H9 (cell line): ENCODE measurements at places on chromosomes 16 and 17.

- no peak for DNase-seq
- H3K4me1 ChIP-seq, result peaks cover 2% of the 10 kb centered on the region; the same call in 1 of the 2 replicates
- no peaks in the 10 kb centered on the region; the same call in 1 of the 2 replicates for H3K27me3 ChIP-seq
- no peak overlapping the region for H3K4me3 ChIP-seq
- peaks cover 8% of the 10 kb centered on the region for H3K36me3 ChIP-seq
Observed at GRCh38 chr17:40331743-40332641, 23.0 kb downstream of the RARA start.

- H3K27me3 ChIP-seq, result no peaks in the 10 kb centered on the region
- no peaks in the 10 kb centered on the region for H3K36me3 ChIP-seq
- DNase-seq, result no peak
- no peaks in the 10 kb centered on the region for H3K4me1 ChIP-seq
Observed at GRCh38 chr17:81153340-81153803, 11.9 kb upstream of the PVALEF start.

DNA sequence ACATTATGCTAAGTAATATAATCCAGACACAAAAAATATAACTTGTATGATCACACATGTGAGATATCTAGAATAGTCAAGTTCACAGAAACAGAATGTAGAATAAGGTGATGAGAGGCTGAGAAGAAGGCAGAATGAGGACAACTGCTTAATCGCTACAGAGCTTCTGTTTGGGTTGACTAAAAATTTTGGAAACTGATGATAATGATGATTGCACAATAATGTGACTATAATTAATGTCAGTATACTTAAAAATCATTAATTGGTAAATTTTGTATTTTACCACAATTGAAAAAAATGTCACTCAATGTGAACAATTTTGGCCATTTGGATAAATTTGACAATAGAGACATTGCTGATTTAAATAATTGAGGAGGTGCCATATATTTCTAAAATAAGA, 1374.4 kb upstream of the CDH8 start:
- no peak for DNase-seq
- no peak overlapping the region for H3K27ac ChIP-seq
- no peak overlapping the region for H3K4me3 ChIP-seq
- no peaks in the 10 kb centered on the region for H3K4me1 ChIP-seq
- no peaks in the 10 kb centered on the region for H3K36me3 ChIP-seq

DNA sequence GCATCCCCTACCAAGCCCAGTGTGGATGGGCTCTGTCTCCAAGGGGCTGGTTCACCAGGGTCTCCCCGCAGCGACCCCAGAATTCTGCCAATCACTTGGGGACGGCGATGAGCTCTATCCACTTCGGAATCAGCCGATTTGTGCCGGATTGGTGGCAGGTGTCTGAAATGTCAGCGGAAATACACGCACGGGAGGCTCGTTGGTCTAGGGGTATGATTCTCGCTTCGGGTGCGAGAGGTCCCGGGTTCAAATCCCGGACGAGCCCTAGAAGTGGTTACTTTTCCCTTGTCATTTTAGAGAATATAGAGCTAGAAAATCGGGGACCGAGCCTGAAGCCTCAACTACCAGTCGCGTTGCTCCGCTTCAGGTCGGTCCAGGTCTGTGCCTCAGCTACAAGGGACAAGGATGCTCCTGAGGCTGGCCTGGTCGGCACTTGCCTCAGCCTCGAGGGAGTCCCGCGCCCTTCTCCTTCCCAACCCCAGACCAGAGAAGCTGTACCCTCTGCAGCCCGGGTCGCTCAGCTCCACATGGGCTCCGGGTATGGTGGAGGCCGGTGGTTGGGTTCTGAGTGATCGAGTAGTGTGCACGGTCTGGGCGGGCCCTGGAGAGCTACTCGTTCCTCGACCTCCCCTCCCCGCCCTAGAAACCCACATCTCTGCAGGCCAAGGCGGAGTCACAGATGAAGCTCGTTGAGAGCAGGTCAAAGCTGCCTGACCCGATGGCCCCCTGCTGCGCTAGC, 16.0 kb upstream of the OR1F1 start:
- no peaks in the 10 kb centered on the region for H3K27me3 ChIP-seq
- no peak overlapping the region for H3K27ac ChIP-seq
- H3K4me1 ChIP-seq, result no peaks in the 10 kb centered on the region
- H3K36me3 ChIP-seq, result no peaks in the 10 kb centered on the region

GRCh38 chr17:50051606-50052005, 4.3 kb upstream of the ITGA3 start:
- H3K27ac ChIP-seq, result no peak overlapping the region
- no peaks in the 10 kb centered on the region for H3K36me3 ChIP-seq
- no peaks in the 10 kb centered on the region for H3K27me3 ChIP-seq
- no peak for DNase-seq
- H3K4me3 ChIP-seq, result no peak overlapping the region

GRCh38 chr16:54361246-54361645, 74.7 kb upstream of the IRX3 start:
- no peaks in the 10 kb centered on the region; the same call in 1 of the 2 replicates for H3K4me1 ChIP-seq
- no peak overlapping the region for H3K27ac ChIP-seq
- DNase-seq, result no peak
- no peaks in the 10 kb centered on the region for H3K27me3 ChIP-seq

DNA sequence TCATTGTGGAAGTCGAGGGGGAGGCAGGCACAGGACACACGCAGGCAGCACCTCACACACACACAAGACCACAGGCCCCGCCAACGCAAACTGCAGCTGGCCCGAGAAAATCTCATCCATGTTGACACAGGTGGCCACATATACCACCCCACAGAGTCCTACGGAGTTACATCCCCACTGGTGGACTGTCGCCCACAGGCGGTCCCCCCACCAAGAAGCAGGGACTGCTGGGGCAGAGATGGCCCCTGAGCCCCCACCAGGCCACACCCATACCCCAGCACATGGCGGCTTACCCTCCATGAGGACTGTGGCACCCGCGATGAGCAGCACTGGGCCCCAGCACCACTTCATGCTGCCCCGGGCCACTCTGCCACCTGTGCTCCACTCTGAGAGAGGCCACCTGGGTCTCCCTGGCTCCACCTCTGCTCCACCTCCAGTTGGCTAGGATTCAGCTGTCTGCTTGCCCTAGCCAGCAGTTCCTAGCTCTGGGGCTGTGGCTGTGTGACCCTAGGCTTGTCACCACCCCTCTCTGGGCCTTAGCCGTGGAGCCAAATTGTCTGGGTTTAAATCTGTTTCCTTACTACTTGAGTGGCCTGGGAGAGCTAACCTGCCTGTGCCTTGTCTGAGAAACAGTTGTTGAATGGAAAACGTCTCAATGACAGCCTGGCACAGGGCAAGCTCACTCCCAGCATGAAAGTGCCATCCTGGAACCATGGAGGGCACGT, at the start of gene PRSS53:
PRSS53 (minus strand) TSS at position 485 of the 725 bp plus-strand sequence; CDS start at position 351, 134 bp downstream.
- H3K36me3 ChIP-seq, result peaks cover 27% of the 10 kb centered on the region
- no peak for DNase-seq
- no peak within 1 kb of the TSS for H3K27ac ChIP-seq
- H3K4me1 ChIP-seq, result no peaks in the 10 kb centered on the region

DNA sequence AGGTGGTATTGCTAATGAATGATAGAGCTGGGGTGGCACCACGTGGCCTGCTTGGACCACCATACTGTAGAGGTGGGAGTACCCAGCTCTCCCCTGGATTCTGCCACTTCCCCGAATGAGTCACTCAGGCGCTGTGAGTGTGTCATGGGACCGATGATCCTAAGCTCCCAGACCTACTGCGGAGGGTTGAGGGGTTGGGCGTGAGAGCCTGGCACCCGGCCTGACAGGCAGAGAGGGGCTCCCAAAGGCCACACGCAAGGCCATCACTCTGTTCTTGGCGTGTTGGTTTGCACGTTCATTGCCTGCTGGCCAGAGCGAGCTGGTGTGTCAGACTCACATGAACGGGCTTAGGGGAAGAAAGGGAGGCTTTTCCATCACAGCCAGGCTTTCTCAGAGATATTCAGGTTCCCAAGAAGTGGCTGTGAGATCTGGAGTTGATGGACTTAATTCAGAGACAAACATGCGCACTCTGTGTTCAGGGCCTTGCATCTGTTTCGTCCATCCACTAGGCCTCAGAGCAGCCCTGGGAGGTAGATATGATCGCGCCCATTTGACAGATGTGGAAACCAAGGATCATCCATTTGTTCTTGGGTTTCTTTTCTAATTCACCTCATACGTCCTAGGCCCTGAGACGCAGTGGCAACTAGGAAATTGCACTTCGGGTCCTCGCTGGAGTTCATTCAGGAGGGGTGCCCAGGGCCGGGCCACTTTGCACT, 41.4 kb downstream of the CMIP start:
- H3K36me3 ChIP-seq, result peaks cover 9% of the 10 kb centered on the region
- no peak for DNase-seq
- peaks cover 3% of the 10 kb centered on the region; the same call in 1 of the 2 replicates for H3K4me1 ChIP-seq
- H3K4me3 ChIP-seq, result no peak overlapping the region

DNA sequence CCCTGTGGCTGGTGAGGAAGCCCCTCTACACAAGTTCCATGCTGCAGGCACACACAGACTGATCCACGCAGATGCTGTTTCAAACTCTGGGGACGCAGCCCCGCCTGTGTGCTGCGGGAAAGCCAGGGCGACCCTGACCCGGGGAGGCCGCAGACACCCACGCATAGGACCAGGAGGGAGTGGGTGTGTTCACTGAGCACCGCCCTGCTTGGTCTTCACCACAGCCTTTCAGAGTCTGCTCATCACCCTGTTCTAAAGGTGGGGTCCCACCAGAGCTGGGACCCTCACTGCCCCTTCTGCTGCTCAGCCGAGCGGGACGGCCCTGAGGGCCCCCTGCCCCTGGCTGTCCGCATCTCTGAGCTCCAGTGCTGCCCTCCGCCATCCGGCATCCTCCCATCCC, 7.5 kb downstream of the TSPAN10 start:
- H3K4me3 ChIP-seq, result no peak overlapping the region
- H3K4me1 ChIP-seq, result no peaks in the 10 kb centered on the region
- no peak for DNase-seq
- H3K27ac ChIP-seq, result no peak overlapping the region

- H3K36me3 ChIP-seq, result peaks cover 15% of the 10 kb centered on the region; the same call in 2 of the 3 replicates
- H3K27me3 ChIP-seq, result peaks cover 1% of the 10 kb centered on the region; the same call in 1 of the 2 replicates
- no peak overlapping the region for H3K27ac ChIP-seq
- no peak for DNase-seq
- no peaks in the 10 kb centered on the region for H3K4me1 ChIP-seq
- no peak overlapping the region for H3K4me3 ChIP-seq
Observed at GRCh38 chr17:21539146-21539545, 153.2 kb upstream of the KCNJ18 start.

- no peaks in the 10 kb centered on the region for H3K27me3 ChIP-seq
- no peaks in the 10 kb centered on the region for H3K4me1 ChIP-seq
- DNase-seq, result no peak
- H3K36me3 ChIP-seq, result no peaks in the 10 kb centered on the region
Observed at GRCh38 chr17:35521150-35521549, 16.3 kb downstream of the SLFN12L start.

DNA sequence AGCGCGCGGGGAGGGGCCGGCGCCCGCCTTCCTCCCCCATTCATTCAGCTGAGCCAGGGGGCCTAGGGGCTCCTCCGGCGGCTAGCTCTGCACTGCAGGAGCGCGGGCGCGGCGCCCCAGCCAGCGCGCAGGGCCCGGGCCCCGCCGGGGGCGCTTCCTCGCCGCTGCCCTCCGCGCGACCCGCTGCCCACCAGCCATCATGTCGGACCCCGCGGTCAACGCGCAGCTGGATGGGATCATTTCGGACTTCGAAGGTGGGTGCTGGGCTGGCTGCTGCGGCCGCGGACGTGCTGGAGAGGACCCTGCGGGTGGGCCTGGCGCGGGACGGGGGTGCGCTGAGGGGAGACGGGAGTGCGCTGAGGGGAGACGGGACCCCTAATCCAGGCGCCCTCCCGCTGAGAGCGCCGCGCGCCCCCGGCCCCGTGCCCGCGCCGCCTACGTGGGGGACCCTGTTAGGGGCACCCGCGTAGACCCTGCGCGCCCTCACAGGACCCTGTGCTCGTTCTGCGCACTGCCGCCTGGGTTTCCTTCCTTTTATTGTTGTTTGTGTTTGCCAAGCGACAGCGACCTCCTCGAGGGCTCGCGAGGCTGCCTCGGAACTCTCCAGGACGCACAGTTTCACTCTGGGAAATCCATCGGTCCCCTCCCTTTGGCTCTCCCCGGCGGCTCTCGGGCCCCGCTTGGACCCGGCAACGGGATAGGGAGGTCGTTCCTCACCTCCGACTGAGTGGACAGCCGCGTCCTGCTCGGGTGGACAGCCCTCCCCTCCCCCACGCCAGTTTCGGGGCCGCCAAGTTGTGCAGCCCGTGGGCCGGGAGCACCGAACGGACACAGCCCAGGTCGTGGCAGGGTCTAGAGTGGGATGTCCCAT, 232.8 kb downstream of the SEC14L1 start:
- no peaks in the 10 kb centered on the region for H3K27me3 ChIP-seq
- peak; percentile 67 for DNase-seq
- 0 out of 2 replicates have a peak, but pooled peaks cover 2% of the 10 kb centered on the region for H3K36me3 ChIP-seq
- peak overlapping the region; percentile 93 for H3K4me3 ChIP-seq

- H3K4me1 ChIP-seq, result peaks cover 4% of the 10 kb centered on the region; the same call in 1 of the 2 replicates
- no peaks in the 10 kb centered on the region; the same call in 1 of the 2 replicates for H3K36me3 ChIP-seq
- H3K27me3 ChIP-seq, result no peaks in the 10 kb centered on the region
- no peak overlapping the region for H3K4me3 ChIP-seq
- no peak for DNase-seq
- no peak overlapping the region for H3K27ac ChIP-seq
Observed at GRCh38 chr17:73301369-73301768, 10.4 kb downstream of the CDC42EP4 start.

- peak; percentile 19 for DNase-seq
- H3K27ac ChIP-seq, result no peak overlapping the region
- no peak overlapping the region for H3K4me3 ChIP-seq
- no peaks in the 10 kb centered on the region; the same call in 1 of the 2 replicates for H3K4me1 ChIP-seq
Observed at GRCh38 chr17:10733666-10734065, 3.8 kb upstream of the TMEM220 start.

- no peak for DNase-seq
- peaks cover under 1% of the 10 kb centered on the region; the same call in 1 of the 2 replicates for H3K4me1 ChIP-seq
- H3K4me3 ChIP-seq, result no peak overlapping the region
- no peak overlapping the region for H3K27ac ChIP-seq
- no peaks in the 10 kb centered on the region for H3K36me3 ChIP-seq
Observed at GRCh38 chr17:34173241-34173640, 81.8 kb upstream of the CCL2 start.

DNA sequence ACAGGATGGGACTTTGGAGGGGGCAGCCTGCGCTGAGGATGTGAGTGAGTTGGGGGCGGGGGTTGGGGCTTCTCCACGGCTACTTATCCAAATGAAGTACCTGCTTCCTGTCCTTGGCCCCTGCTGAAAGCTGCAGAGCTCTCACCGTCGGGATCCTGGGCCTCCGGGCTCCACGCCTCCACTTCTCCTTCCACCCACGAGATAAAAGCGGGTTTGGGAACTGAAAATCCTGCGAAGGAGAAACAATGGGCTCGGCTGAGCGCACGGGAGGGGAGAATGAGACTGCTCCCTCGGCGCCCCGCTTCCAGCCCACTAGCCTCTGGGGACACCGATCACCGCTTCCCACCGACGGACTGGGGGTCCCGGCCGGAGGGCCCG, 486 bp downstream of the ZNF785 start:
- peak overlapping the region; percentile 83 for H3K4me3 ChIP-seq
- H3K36me3 ChIP-seq, result peaks cover 53% of the 10 kb centered on the region
- H3K27me3 ChIP-seq, result no peaks in the 10 kb centered on the region
- DNase-seq, result peak; percentile 57
- H3K4me1 ChIP-seq, result no peaks in the 10 kb centered on the region; the same call in 1 of the 2 replicates
- no peak overlapping the region for H3K27ac ChIP-seq

GRCh38 chr17:77191244-77191643, 50.5 kb downstream of the SEC14L1 start:
- no peak overlapping the region for H3K27ac ChIP-seq
- H3K27me3 ChIP-seq, result no peaks in the 10 kb centered on the region
- no peak overlapping the region for H3K4me3 ChIP-seq
- H3K4me1 ChIP-seq, result no peaks in the 10 kb centered on the region
- no peak for DNase-seq
